ENCODE measurements at places on chromosomes 13 and 19.

DNA sequence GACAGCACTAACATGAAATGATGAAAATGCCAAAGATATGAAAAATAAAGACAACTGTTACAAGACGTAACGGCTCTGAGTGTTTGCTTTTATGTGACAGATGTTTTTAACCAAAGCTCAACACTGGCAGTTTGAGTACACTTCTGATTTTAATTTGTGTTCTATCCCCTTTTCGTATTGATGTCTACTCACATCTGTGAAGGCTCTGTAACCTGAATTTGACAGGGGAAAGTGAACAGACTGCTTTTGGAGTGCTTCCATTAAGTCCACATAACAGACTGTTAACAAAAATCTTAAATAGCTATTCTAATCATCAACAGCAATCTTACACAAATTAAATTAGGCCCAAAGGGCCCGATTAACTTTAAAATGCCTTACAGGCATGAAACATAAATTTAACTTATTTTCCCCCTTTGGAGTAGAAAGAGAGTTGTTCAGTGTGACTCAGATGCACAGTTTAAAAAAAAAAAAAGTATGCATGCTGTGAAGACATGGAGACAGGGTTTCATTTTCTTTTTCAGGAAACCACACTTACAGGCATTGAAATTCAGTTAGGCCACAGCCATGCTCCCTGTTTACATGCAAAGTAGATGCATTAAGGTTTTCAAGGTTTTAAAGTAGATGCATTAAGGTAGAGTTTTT, 16.3 kb upstream of the RNASEH2B start:
- DNase-seq, result peak; percentile 62

- DNase-seq, result no peak
Observed at GRCh38 chr13:28333204-28333881, 161.6 kb downstream of the FLT1 start.

DNA sequence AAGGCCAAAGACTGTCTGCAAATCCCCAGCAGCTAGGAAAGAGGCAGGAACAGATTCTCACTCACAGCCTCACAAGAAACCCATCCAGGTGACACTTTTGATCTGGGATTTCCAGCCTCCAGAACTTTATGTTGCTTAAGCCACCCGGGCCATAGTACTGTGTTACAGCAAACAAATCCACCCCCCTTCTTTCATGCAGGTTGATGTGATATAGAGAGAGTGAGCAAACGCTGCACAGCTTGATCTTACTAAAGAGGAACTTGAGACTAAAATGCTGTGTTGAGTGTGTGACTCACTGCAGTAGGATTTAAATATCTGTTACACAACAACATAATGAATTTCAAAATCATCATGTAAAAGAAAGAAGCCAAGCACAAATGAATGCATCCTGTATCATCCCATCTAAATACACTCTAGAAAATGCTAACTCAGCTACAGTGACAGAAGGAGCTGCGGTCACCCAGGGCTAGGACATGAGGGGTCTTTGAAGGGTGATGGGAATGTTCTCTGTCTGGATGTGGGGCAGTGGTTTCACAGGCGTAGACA, 32.2 kb downstream of the RCBTB2 start:
- DNase-seq, result no peak

DNA sequence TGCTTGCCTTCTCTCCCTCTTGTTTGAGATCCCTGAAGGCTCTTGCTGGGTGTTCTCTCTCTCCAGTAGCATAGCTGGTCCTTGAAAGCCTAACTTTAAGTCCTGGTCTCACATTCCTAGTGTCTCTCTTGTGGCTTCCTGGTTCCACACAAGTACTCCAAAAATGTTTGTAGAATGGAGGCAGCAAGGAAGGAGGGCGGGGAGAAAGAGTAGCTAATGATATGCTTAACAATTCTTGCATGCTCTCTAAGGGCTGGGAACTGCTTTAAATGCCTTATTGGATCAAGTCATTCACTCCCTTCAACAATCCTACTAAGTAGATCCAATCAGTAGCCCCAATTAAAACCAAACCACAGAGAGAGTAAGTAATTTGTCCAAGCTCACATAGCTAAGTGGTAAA, 357.3 kb downstream of the KLF5 start:
- no peak for DNase-seq

- DNase-seq, result no peak
Observed at GRCh38 chr13:80217614-80218456, 123.1 kb downstream of the SPRY2 start.

GRCh38 chr19:30634131-30634830, 262.1 kb downstream of the ZNF536 start:
- no peak for DNase-seq

DNA sequence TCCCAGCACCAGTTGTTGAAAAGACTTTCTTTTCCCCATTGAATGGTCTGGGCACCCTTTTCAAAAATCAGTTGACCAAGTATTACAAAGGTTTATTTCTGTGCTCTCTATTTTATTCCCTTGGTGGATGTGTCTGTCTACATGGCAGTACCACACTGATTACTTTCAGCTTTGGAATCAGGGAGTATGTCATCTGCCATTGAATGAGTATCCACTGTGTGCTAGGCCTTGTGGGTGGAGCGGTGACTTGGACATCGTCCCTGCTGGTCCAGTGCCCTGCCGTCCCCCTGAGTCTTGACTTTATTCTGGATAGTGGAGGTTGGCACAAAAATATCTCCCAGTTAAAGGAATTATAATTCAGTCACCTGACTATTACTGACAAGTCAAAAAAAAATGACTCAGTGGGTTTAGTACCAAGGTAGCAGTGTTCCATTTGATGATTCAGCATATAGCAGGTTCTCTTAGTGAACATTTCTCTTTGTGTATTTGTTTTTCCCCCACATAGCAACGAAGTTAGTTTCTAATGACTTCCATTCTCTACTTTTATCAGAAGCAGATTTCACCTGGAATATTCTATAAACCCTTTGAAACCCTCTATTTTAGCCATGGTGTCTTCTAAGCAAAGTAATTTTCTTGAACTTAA, 3.9 kb downstream of the UPF3A start:
- no peak for DNase-seq

DNA sequence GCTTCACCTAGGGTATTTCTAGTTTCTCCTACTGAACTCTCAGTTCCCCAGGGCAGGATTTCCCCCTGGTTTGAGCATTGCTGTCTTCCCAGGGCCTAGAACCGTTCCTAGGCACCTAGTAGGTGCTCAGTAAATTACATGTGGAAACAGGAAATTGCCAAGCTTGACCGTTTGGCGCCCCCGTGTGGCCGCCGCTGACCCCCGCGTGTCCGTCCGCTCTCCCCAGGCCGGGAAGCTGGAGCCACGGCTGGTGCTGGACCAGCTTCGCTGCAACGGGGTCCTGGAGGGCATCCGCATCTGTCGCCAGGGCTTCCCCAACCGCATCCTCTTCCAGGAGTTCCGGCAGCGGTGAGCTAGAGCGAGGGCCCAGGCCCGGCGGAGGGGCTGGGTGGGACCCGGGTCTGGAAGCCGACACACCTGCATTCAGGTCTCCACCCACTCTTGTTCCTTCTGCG, 55.5 kb downstream of the MYH14 start:
- DNase-seq, result no peak

DNA sequence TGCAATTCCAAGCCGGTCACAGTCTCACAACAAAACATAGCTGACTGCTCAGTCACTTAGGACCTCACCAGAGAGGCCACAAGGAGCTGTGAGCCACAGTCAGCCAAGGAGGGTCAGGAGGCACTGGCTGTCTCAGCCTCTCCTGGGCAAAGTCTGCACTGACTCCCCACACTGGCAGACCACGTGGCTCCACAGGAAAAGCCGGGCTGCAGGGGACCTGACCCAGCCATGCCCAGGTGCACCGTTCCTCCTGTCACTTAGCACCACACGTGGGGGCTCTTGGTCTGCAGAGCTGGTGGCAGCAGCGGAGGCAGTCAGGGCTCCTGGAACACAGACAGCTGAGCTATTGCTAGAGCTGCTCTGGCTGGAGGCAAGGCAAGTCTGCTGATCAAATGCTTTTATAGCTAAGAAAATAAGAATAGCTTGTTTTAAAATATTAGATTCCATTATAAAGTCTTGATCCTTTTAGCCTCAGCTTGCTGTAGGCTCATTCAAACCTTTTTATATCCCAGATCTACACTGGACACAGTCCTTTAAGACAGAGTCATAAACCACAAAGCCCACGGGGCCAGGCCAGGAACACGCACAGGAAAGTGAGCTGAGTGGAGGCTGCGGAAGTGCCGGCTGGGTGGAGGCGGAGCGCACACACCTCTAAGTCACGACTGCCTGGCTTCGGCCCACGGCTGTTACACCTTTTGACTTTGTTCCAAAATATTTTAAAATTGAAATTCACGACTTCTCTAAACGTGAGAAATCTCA, 744.1 kb downstream of the UQCRFS1 start:
- no peak for DNase-seq

- no peak for DNase-seq
Observed at GRCh38 chr19:30226464-30227011, 145.6 kb upstream of the ZNF536 start.

DNA sequence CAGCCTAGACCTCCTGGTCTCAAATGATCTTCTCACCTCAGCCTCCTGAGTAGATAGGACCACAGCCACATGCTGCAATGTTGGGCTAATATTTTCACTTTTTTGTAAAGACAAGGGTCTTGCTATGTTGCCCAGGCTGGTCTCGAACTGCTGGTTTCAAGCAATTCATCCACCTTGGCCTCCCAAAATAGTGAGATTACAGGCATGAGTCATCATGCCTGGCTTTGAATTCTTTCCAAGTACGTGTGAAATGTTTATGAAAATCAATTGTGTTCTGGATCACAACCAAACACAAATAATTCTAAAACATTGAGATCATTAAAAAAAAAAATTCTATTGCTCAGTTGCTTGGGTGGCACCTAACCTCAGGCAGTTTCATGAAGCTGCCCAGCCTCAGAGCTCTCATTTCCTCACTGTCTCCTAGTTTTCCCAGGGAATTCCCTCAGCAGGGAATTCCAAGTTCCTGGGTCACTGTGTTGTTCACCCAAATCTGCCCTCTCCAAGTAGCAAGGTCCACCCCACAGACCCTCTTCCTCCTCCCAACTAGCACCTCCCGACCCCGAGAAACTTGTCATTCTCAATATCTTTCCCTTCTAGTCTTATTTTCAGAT, 44.8 kb downstream of the ING1 start:
- DNase-seq, result no peak

All from CD4-positive, alpha-beta T cell treated with Interleukin-6 at 100 ng/mL for 8 hours (primary cell).